ENCODE measurements at places on chromosomes 1 and 21.

- DNase-seq: no peak
Measured at GRCh38 chr1:33390542-33390941, 40.4 kb downstream of the PHC2 start.

DNA sequence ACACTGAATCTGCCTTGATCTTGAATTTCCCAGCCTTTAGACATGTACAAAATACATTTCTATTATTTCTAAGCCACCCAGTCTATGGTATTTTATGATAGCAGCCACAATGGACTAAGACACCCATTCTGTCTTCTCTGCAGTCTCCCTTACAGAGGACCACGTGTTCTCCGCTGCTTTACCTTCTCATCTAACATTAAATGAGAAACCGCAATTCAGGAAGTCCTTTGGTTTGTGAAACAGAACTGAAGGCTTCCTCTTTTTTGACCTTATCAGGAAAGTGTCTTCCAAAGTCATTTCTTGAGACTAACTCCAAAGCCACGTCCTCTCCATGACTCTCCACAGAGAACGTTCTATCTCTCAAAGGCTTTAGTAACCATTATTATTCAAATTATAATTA is 560.1 kb downstream of the OMA1 start:
- no peak for DNase-seq

GRCh38 chr1:65235867-65236805 is 73.2 kb upstream of the DNAJC6 start:
- DNase-seq: no peak

GRCh38 chr21:26967062-26967913 is at the start of gene ADAMTS5:
TSS of gene ADAMTS5 (minus strand) at chr21:26967088. CDS start at chr21:26966391, 697 bp downstream.
- no peak for DNase-seq

DNA sequence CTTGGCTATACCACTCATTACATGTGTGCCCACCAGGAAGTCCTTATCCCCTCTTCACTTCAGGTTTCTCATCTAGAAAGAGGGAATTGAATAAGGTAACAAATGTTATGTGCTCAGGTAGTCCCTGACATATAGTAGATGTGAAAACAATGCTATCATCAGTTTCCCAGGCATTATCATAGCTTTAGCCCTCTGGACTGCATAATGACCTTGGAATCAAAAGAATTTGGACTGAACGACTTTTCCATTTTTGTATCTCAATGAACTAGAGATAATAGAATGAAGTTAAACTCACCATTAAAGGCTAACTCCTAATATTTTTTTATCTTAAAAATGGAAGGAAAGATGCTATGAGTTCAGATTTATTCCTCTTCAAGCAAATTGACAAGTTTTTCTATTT is 304.1 kb upstream of the USP24 start:
- DNase-seq: no peak

Measured in GOT3 (cell line).